ENCODE measurements at places on chromosomes 4 and X. TPM values are rescaled to one million over a fixed set of nuclear protein-coding genes. Genes with fewer than 3 reads are reported as not detected.

The MAGEA1 gene
- not detected for total RNA-seq

The FAM9B gene
- total RNA-seq, result 0.87 TPM

The UGT8 gene
- total RNA-seq, result 0.07 TPM

The OPHN1 gene
- total RNA-seq, result 0.21 TPM

The L1CAM gene
- 0.98 TPM for total RNA-seq

The AFF2 gene
- 3.2 TPM for total RNA-seq

The MAGEA8 gene
- not detected for total RNA-seq

The CEP44 gene
- total RNA-seq, result 19.6 TPM

The NOX1 gene
- total RNA-seq, result not detected

The CXCL1 gene
- not detected for total RNA-seq

The SNCA gene
- 0.39 TPM for total RNA-seq

The FAM241A gene
- total RNA-seq, result 5.6 TPM

The INTU gene
- not detected for total RNA-seq

The HHIP gene
- not detected for total RNA-seq

The ZNF182 gene
- total RNA-seq, result 5.9 TPM

The VSIG4 gene
- total RNA-seq, result not detected

The RADX gene
- 8.0 TPM for total RNA-seq

The GPM6B gene
- not detected for total RNA-seq

The SRPK3 gene
- total RNA-seq, result not detected

The GPR78 gene
- not detected for total RNA-seq

The NPY1R gene
- not detected for total RNA-seq

The MTMR8 gene
- 4.4 TPM for total RNA-seq

Data from activated T-helper 2 cell treated with anti-CD3 and anti-CD28 coated beads, Interferon-gamma antibody, Interleukin-2, Interleukin-4, amounts not matched to agents 10 μg/mL and 5 μg/mL and 100 μg/mL, durations not matched to agents 14 hours and 24 hours and 36 hours (primary cell).